ENCODE measurements at places on chromosomes 7 and 10. TPM values are rescaled to one million over a fixed set of nuclear protein-coding genes. Genes with fewer than 3 reads are reported as not detected.

TMEM225B gene
- total RNA-seq: 1.6 TPM

COL28A1 gene
- total RNA-seq: 4.8 TPM

TMEM213 gene
- total RNA-seq: 43.8 TPM

CHST12 gene
- 14.5 TPM for total RNA-seq

VIPR2 gene
- 11.3 TPM for total RNA-seq

ZNF485 gene
- 3.7 TPM for total RNA-seq

HECW1 gene
- total RNA-seq: 9.2 TPM

PRLHR gene
- total RNA-seq: not detected

TBXAS1 gene
- 17.3 TPM for total RNA-seq

GRID2IP gene
- total RNA-seq: 1.5 TPM

OPALIN gene
- total RNA-seq: not detected

PSTK gene
- total RNA-seq: 6.9 TPM

PAPOLB gene
- 0.18 TPM for total RNA-seq

TEX36 gene
- not detected for total RNA-seq

HSPB1 gene
- 272 TPM for total RNA-seq

NOM1 gene
- 30.6 TPM for total RNA-seq

GIMAP6 gene
- 18.9 TPM for total RNA-seq

PRRT4 gene
- total RNA-seq: 3.3 TPM

LBX1 gene
- 1.5 TPM for total RNA-seq

ACTL6B gene
- not detected for total RNA-seq

Measured in metanephros (tissue), 2 donors.